ENCODE measurements at places on chromosomes 3 and 15.

GRCh38 chr3:183159333-183159732 is 3.2 kb downstream of the LAMP3 start:
- DNase-seq, result no peak

DNA sequence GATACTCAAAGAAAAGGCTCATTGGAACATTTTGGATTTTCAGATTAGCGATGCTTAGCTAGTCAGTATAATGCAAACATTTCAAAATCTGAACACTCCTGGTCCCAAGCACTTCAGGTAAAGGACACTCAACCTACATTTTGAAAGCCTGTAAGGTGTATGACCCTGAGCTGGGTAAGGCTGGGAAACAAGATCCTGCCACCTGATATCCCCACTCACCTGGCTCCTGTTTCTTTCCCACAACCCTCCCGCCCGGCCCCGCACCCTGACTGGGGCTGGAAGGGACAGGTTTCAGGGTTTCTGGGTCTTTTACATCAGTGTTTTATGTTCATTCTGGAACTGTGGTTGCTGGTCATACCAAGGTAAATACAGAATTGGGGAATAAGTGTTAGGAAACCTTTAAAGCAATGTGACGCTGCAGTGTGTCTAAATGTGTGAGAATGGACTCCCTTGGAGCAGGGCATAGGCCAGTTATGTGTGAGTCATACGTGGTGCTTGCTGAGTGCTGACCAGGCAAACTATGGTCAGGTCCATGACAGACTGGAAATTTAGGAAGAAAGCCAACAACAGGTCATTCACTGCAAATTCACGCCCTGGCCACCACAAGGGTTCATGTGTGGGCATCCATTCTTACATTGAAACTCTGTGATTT is 22.9 kb downstream of the CTXND1 start:
- DNase-seq, result no peak

- no peak for DNase-seq
These were observed 36.1 kb downstream of the CTDSPL start for GRCh38 chr3:37897763-37898162.

GRCh38 chr3:114623420-114624046 is 329.7 kb downstream of the TIGIT start:
- no peak for DNase-seq

- DNase-seq, result no peak
These were observed 83.0 kb downstream of the KLHL25 start for GRCh38 chr15:85711580-85712192.

DNA sequence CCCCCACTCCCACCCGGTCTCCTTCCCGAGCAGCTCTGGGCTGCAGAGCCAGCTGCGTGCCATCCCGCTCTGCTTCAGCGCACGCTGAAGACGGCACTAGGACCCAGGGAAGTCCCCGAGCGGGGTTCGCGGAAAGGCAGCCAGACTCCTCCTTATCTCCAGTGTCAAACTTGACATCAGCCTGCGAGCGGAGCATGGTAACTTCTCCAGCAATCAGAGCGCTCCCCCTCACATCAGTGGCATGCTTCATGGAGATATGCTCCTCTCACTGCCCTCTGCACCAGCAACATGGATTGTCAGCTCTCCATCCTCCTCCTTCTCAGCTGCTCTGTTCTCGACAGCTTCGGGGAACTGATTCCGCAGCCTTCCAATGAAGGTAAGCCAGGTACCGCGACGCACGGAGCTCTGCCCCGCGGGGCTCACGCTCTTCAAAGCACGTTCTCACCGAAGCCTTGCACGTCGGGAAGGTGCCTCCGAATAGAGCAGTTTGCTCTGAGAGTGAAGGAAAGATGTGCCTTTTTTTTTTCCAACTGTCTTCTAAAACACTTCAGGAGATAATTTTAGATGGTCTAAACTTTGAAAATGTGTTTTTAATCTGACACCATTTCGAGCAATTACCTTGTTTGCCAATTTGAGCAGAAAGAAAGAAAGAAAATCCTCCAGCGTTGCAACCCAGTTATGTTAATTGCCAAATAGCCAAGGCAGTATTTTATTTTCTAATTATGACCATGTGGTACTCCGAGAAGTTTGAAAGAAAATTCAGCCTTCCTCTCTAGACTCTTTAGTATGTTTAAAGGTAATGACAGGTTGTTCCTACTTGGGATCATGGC is at the start of gene EPHA3:
Gene EPHA3, plus strand, starts transcription at position 161 of the 830 bp plus-strand sequence. Its CDS starts 128 bp downstream, at position 289.
- DNase-seq, result peak; percentile 71

- DNase-seq, result no peak
These were observed 34.9 kb downstream of the PPCDC start for GRCh38 chr15:75058127-75058905.

- no peak for DNase-seq
These were observed 61.4 kb downstream of the CHCHD6 start for GRCh38 chr3:126765187-126766069.

GRCh38 chr3:194137008-194137505 is 1.1 kb downstream of the HES1 start:
- DNase-seq, result no peak

GRCh38 chr15:75916978-75917377 is 13.3 kb downstream of the FBXO22 start:
- no peak for DNase-seq

DNA sequence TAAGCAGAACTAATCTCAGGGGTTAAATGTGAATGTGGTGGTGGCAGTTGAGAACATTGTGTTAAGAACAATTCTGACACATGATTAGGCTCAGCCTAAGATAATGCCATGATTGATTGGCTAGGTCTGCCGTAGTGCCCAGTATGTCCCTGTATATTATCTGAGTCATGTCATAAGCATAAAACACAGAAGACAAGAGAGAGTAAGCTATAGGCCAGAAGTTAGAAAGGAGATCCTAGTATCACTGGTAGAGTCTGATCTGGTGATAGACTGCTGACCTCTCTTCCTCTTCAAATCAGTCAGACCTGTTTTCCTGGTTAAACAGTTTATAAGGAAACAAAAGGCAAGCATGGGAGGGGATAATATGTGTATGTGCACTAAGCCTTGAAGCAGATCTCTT is 30.1 kb upstream of the ATP8B4 start:
- no peak for DNase-seq

- DNase-seq, result no peak
These were observed 223.5 kb downstream of the DTWD1 start for GRCh38 chr15:49844390-49844789.

GRCh38 chr3:43784640-43785011 is 93.9 kb downstream of the ABHD5 start:
- no peak for DNase-seq

DNA sequence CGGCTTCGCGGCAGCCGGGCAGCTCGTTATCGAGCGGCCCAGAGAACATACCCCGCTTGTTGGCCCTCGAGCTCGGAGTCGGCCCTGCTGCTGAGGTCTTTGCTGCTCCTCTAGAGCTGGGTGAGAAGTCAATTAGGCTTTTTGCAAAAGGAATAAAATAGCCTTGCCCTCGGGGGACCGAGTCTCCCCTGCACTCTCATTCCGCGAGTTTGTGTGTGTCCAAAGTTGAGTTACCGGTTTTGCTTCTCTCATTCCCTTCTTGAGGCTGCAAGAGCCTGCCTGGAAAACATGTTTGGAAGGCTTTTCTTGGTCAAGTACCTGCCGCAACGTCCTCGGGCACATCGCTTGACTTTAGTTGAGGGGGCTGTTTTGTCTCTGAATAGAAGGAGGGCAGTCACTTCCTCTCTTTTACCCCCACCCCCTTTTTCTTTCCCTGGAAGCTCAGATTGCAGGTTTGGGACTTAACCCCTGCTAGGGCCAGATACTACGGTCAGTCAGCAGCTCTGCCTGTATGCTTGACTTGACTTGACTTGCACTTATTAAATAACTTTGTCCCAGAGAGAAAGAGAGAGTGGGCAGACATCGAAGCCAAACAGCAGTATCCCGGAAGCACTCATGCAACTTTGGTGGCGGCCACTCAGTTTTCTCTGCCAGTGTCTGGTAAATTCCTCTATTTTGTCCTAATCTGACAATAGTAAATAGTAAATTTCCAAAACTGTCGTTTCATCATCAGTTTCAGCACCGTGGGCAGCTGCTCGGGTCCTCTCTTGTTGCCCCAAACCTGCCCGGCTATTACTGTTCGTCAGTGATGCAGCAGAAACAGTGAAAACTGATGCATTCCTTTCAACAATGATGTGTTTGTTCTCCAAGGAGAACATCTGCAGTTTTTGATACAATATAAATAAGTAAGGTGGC is 609 bp downstream of the RNF13 start:
- peak; percentile 71 for DNase-seq

GRCh38 chr3:14839236-14839635 is 20.5 kb downstream of the FGD5 start:
- no peak for DNase-seq

All from NCI-H1105 (cell line).